ENCODE measurements at places on chromosomes 6 and 20. TPM values are rescaled to one million over a fixed set of nuclear protein-coding genes. Genes with fewer than 3 reads are reported as not detected.
A peak's percentile ranks its signal among the peaks of the same experiment; 100 is the strongest.

- peak; percentile 24 for DNase-seq
These were observed 4.0 kb upstream of the CAP2 start for GRCh38 chr6:17389274-17389847.

- DNase-seq, result peak; percentile 97
These were observed 285.2 kb downstream of the UST start for GRCh38 chr6:149031859-149032598.

GRCh38 chr6:8234321-8234720 is 132.0 kb upstream of the EEF1E1 start:
- DNase-seq, result no peak

DNA sequence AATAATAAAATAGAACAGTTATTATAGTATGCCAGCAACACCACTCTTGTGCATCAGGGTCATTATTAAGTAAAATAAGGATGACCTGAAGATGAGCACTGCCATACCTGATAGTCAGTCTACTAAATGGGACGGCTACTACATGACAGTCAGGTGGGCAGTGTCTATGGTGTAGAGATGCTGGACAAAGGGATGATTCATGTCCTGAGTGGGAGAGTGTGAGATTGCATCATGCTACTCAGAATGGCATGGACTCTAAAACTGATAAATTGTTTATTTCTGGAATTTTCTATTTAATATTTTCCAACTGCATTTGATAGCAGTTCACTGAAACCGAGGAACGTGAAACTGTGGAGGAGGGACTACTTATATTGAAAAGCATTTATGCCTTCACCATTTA is 38.8 kb downstream of the SNX9 start:
- DNase-seq, result peak; percentile 47

The TMEM244 gene
- total RNA-seq, result 2.5 TPM

The BMP5 gene
- not detected for total RNA-seq
